ENCODE measurements at places on chromosomes 4 and X.

DNA sequence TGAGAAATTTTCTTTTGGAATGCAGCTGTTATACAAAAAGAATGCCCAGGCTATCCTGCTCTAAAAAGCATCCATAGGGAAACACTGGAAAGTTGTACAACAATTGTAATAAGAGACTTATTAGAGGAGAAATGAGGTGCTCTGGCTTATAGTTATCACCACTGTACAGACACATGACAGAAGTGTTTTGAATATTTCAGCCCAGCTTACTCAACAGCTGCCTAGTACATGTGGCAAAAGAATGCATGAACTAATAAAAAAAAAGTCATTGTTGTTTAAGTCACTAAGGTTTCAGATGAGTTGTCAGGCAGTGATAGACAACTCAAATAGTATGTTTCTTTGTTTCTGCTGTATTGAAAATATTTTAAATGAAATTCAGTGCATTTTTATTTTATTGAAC is 307.7 kb downstream of the GPM6A start:
- no peak for DNase-seq

- no peak for DNase-seq
These were observed 30.6 kb upstream of the ETNPPL start for GRCh38 chr4:108793415-108793814.

- no peak for DNase-seq
These were observed 52.0 kb downstream of the RTL9 start for GRCh38 chrX:110410603-110411002.

GRCh38 chrX:110414273-110414672 is 55.6 kb downstream of the RTL9 start:
- DNase-seq = no peak

DNA sequence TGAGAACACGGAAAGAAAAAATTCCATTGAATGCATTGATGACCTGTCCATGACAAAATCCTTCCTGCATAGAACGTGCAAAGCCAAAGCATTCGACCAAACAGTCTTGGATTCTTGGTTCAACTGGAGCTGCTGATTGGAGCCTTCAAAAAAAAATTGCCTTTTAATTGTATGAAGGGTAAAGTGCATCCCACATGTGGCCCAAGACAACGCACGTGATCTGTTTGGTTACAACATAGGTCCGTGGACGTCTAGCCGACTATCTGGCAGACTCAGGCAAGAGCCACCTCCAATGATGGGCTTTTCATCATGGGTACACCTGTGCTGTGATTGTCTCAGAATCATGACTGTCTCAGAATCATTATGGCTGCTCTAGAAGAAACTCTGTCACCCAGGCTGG is 52.3 kb downstream of the SHOX start:
- no peak for DNase-seq

- DNase-seq = no peak
These were observed 41.5 kb downstream of the HHIP start for GRCh38 chr4:144687466-144687865.

DNA sequence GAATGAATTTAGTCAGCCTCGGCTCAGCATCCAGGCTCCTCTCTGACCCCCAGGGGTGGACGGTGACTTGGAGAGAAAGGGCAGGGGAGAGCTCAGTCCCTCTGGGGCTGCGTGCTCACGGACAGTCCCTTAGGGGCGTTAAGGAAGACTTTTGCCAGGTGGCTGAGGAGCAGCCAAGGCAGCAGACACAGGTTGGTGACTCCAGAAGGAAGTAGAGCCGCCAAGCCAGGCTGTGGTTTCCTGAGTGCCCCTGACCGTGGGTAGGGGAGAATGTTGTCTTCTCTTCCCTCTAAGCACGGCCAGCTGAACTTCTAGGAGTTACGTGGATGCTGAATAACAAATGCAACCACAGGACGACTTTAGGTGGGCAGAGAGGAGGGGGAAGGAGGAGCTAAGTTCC is 91.0 kb upstream of the MTM1 start:
- DNase-seq = no peak
